ENCODE measurements at places on chromosomes 6 and 20.

GRCh38 chr6:79546186-79546585 is 9.0 kb upstream of the LCA5 start:
- no peak for DNase-seq

- peak; percentile 6 for DNase-seq
These were observed 130.1 kb upstream of the ASCC3 start for GRCh38 chr6:101011186-101011585.

- DNase-seq: no peak
These were observed 8.4 kb upstream of the AIG1 start for GRCh38 chr6:143052282-143052681.

- DNase-seq: no peak
These were observed 1148.3 kb downstream of the EPHA7 start for GRCh38 chr6:92271091-92271490.

GRCh38 chr20:2114127-2114959 is 12.7 kb downstream of the STK35 start:
- DNase-seq: no peak

DNA sequence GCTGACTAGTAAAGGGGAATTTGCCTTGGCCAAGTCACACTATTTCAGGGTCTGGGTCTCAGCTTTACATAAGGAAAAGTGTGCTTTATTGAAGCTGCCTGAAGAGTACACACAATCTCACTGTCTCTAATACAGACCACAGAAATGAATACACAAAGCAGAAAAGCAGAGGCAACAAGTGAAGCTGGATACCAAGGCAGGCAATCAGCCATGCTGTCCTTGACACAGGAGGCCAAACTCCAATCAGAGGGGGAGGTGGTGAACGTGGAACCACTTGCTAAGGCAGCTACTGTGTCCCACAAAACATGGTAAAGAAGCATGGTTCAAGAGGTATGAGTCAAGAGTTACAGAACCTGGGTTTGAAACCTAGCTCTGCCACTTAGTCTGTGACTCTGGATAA is 21.8 kb upstream of the CCND3 start:
- DNase-seq: no peak

GRCh38 chr6:15628499-15629131 is 34.2 kb downstream of the DTNBP1 start:
- peak; percentile 55 for DNase-seq

- DNase-seq: no peak
These were observed 68.6 kb downstream of the NRN1 start for GRCh38 chr6:5937936-5938706.

GRCh38 chr6:1110164-1110563 is 201.7 kb upstream of the FOXQ1 start:
- DNase-seq: no peak

- peak; percentile 51 for DNase-seq
These were observed 159.8 kb downstream of the ZFP64 start for GRCh38 chr20:52031563-52032303.

DNA sequence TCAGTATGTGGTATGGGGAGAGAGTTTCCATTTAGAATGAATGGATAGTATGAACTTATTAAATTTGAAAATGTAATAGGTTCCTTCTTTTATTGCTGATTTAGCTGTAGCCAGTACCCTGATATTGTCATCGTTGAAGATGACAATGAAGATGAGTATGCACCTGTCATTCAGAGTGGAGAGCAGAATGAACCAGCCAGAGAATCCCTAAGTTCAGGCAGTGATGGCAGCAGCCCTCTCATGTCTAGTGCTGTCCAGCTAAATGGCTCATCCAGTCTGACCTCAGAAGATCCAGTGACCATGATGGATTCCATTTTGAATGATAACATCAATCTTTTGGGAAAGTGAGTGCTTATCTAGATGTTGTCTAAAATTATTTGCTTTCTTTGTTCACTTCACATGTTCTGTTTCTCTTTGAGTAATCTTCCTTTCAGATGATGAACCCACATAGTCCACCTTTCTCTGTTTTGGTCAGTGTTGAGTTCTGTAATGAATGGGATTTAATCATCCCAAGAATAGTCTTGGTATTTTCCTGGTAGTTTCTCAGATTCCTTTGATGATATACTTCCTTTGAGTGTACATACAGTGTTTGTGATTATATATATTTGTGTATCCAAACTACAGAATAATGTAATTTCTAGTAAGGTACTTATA is 23.3 kb downstream of the HSF2 start:
- DNase-seq: no peak

GRCh38 chr6:30493643-30494250 is 4.4 kb downstream of the HLA-E start:
- DNase-seq: no peak

GRCh38 chr6:111813237-111813636 is 60.0 kb downstream of the FYN start:
- peak; percentile 48 for DNase-seq

GRCh38 chr6:167247814-167248595 is 43.1 kb upstream of the UNC93A start:
- DNase-seq: no peak

GRCh38 chr6:168671863-168672546 is 231.0 kb downstream of the SMOC2 start:
- DNase-seq: no peak

GRCh38 chr20:6055161-6055783 is 1.4 kb upstream of the LRRN4 start:
- DNase-seq: no peak

GRCh38 chr6:96066376-96066775 is 50.6 kb downstream of the FUT9 start:
- no peak for DNase-seq

GRCh38 chr6:142947714-142948480 is 2.9 kb upstream of the HIVEP2 start:
- DNase-seq: no peak

- DNase-seq: no peak
These were observed 161.2 kb upstream of the SUPT3H start for GRCh38 chr6:45538641-45539547.

DNA sequence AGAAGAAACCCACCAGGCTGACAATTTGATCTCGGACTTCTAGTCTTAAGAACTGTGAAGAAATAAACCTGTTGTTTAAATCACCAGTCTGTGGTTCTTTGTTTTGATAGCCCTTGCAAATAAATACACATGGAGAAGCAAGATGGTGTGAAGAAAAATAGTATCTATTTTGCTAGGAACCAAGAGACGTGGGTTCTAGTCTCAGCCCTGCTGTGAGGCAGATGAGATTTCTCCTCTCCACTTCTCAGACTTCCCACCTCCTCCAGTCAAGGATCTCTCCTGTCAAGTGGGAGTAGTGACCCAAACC is 294.9 kb upstream of the JARID2 start:
- no peak for DNase-seq

DNA sequence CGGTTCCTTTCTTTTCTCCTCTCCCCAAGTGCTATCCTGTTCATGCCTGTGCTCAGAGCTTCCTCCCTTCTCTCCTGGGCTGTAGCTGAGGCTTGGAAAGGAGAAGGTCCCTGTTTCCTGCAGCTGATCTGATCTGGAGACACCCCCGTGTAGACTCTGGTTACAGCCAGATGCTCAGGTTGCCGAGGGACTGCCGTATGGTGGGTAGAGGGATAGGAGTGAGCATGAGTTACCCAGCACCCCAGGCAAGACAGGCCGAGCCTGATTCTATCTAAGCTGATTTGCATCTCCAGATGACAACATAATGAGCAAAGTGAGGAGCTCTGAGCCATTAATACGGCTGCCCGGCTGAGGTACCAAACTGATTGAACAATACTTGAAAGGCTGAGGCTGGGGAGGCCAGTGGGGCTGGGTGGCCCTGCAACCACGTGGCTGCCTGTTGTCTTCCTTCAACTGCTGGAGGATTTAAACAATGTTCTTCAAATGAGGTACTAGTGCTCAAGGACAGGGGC is 91.8 kb downstream of the ASXL1 start:
- no peak for DNase-seq

- no peak for DNase-seq
These were observed 51.9 kb downstream of the RNF217 start for GRCh38 chr6:125013938-125014660.

- peak; percentile 25 for DNase-seq
These were observed 614 bp upstream of the TMEM242 start for GRCh38 chr6:157323966-157324300.

- DNase-seq: no peak
These were observed 306.1 kb downstream of the QKI start for GRCh38 chr6:163720460-163721235.

GRCh38 chr20:33883164-33883563 is 72.0 kb downstream of the CHMP4B start:
- DNase-seq: no peak

DNA sequence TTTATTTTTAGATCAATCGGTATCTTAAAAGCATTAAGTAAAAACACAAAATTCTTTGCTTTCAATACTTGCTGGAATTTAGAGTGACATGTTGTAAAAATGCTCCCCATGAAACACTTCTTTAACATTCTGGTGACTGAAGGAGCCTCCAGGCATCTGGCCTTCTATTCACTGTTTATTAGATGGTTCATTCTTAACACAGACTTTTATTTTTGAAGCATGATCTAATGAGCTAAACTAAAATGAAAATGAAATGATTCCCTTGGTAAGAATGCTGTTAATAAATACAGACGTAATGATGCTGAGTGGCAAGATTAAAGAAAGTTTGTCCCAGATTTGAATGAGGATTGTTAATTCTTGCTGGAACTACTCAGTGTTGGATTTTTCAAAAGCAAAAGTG is 698.4 kb downstream of the TENT5A start:
- no peak for DNase-seq

DNA sequence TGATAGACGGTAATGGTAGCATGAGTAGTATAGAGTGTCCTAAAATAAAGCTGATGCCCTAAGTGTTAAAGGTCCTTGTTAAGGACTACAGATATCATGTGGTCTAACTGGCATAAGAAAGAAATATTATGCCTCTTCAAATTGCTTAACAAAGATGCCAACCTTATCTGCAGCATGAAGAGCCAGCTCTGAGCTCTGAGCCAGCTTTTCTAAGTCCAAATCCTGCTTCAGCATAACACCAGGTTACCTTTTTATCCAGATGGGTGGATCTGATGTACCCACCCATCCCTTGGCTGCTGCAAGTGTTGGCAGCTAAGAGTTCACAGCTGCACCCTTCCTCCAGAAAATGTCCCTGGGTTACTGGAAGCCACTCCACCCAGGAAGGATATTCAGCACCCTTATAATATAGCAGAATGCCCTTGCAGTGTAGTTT is 83.8 kb downstream of the TENT5A start:
- no peak for DNase-seq

DNA sequence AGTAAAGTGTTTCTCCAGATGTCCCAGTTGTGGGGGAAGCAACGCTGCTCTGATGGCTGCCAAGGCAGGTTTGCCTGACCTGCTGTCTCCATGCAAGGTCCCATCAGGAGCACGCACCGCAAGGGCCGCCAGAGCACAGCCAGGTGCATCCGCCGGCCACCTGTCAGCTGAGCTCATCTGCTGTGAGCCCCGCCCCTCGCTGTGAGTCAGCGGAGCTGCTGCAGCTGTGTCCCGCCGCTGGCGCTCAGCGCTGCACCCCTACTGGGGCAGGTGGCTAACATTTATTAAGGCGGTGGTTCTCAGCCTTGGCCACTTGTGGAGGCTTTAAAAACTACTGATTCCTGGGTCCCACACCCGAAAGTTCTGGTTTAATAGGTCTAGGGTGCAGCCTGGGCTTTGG is 225.7 kb downstream of the UST start:
- peak; percentile 34 for DNase-seq

GRCh38 chr6:35036059-35036827 is 104.9 kb downstream of the TCP11 start:
- DNase-seq: no peak

DNA sequence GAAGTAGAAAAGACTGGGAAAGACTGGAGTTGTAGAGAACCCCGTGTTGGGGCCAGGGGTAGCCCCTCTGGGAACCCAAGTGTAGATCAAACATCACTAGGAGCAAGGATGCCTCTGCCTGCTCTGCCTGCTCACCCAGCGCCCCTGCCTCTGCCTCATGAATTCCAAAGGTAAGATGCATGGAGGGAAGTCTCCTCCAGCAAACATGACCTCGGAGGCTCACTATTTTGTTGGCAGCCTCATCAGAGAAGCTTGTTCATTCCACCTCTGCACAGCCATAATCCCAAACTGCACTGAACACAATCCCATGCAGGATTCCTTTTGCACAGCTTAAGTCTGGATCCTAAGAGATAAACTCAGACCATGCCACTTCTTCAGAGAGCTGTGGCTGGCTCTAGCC is 4.9 kb downstream of the FRS3 start:
- no peak for DNase-seq

DNA sequence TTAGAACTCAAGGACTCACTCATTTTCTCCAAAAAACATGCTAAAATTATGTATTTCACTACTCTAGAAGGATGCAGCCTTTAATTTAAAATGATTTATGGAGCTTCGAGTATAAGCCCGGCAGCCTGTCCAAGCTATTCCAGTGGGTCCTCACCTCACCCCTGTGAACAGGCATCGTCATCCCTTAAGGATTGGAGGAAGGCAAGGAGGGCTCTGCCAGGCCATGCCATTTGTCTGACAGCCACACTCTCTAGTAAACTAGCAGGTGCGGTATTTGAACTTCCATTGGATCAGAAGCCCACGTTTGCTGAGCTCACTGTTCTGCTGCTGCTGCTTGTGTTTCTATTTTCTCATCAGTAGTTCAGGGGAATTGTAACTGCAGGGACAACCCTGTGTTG is 39.8 kb upstream of the NAA20 start:
- no peak for DNase-seq

- no peak for DNase-seq
These were observed 274.3 kb upstream of the FERMT1 start for GRCh38 chr20:6397115-6397514.

- DNase-seq: no peak
These were observed 1.6 kb downstream of the OLIG3 start for GRCh38 chr6:137492289-137493217.

DNA sequence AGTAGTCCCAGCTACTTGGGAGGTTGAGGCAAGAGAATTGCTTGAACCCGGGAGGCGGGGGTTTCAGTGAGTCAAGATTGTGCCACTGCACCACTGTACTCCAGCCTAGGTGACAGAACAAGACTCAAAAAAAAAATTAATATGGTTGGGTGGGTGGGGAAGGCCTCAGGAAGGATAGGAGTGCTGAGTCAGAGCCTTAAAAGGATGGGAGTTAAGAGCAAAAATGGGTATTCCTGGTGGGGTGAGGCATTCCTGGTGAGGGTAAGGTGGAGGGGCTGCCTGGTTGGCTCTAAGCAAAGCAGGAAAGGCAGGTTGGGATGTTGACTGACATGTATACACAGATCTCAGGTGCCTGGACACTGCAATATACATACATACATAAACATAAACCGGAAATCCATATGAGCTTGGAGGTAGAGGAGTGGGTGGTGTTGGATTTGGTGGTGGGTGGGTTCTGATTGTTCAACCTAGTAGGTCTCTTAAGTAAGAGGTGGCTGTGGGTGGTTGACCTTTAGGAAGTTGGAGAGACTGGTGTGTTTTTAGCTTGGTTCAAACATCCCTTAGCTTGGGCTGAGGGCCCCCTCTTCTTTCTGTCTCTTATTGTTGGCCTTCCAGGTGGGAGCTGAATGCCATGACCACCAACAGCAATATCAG is 1.2 kb upstream of the RRP36 start:
- DNase-seq: no peak

- DNase-seq: no peak
These were observed 18.8 kb downstream of the DNMT3B start for GRCh38 chr20:32780749-32781655.
